GM06990 (cell line): ENCODE measurements at places on chromosomes 7 and 10.

GRCh38 chr7:81851413-81851812, 81.6 kb upstream of the HGF start:
- no peak for DNase-seq

GRCh38 chr10:50396491-50397311, 145.4 kb upstream of the ASAH2 start:
- peak; percentile 36 for DNase-seq

GRCh38 chr10:124329941-124330340, 88.8 kb downstream of the OAT start:
- no peak for DNase-seq

DNA sequence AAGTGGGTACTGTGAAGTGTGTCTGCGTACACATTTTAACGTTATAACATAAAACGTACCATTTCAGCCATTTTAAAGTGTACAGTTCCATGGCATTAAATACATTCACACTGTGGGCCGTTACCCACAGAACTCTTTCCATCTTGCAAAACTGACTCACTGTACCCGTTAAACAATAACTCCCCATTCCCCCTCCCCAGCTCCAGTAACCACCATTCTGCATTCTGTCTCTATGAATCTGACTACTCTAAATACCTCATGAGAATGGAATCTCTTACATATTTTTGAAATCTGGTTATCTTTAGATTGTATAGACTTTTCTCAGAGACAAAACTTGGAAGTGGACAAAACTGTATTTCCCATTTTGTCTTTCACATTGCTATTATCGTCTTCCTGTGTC, 9.3 kb downstream of the ARL3 start:
- DNase-seq, result no peak

DNA sequence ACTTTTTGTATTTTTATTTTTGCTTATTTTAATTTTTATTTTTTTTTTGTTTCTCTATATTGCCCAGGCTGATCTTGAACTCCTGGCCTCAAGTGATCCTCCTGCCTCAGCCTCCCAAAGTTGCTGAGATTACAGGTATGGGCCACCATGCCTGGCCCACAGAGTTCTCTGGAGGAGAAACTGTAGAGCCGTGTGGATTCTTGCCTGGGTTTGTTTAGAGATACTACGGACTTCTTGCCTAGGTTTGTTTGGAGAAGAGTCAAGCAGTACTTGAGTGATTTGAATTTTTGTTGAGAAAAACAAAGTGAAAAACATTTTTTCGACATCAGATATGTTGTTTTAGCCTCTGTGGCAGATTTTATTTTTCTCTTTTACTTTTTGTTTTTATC, 99.0 kb downstream of the CAMK1D start:
- DNase-seq, result no peak
